ENCODE measurements at places on chromosomes 16 and 17.

GRCh38 chr17:44798356-44798755 lies 31.7 kb downstream of the GJC1 start:
- DNase-seq = no peak

- DNase-seq = no peak
These were observed 1.4 kb upstream of the TXNDC11 start for GRCh38 chr16:11744075-11744470.

- no peak for DNase-seq
These were observed 12.1 kb downstream of the NDEL1 start for GRCh38 chr17:8447799-8448198.

DNA sequence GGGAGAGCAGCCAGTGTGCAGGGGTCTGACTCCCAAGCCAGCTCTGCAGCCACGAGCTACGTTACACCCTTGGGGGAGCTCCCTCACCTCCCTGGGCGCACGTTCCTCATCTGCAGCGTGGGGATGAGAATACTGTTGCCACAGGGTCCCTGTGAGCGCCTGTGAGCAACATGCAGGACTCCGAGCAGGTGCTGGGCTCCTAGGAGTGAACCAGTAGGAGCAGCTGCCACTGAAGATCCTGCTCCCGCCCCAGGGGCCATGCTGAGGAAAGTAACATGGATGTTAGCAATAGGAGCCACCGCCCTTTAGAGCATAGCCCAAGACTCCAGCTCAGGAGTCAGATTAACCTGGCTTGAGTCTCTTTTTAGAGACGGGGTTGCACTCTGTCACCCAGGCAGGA lies 15.9 kb downstream of the DNAAF1 start:
- no peak for DNase-seq

- no peak for DNase-seq
These were observed 121.0 kb downstream of the PARN start for GRCh38 chr16:14509055-14509454.

- no peak for DNase-seq
These were observed 188.2 kb downstream of the FTO start for GRCh38 chr16:53892155-53892554.

DNA sequence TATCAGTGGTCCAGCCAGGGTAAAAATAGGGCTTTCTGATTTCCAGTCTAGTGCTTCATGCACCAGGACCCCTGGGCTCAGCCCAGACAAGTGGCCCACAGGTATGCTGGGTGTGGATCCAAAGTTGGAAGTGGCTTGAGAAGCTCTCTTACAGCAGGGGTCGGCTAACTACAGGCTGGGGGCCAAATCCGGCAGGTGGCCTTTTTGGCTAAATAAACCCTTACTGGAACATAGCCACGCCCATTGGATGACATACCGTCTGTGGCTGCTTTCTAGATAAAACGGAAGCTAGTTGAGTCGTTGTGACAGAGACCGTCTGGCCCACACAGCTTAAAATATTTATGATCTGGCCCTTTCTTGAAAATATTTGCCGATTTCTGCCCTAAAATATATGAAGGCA lies 119.0 kb upstream of the CDC42EP4 start:
- no peak for DNase-seq

GRCh38 chr17:38970804-38971203 lies 3.6 kb upstream of the FBXO47 start:
- no peak for DNase-seq

- DNase-seq = no peak
These were observed 208.2 kb downstream of the C16orf78 start for GRCh38 chr16:49581630-49582298.

DNA sequence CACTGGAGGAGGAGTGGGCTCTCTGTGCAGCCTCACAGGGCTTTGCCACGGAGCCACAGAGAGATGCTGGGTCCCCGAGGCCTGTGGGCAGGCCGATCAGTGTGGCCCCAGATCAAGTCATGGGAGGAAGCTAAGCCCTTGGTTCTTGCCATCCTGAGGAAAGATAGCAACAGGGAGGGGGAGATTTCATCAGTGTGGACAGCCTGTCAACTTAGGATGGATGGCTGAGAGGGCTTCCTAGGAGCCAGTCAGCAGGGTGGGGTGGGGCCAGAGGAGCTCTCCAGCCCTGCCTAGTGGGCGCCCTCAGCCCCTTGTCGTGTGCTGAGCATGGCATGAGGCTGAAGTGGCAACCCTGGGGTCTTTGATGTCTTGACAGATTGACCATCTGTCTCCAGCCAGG lies 3.9 kb downstream of the NXPH3 start:
- DNase-seq = no peak

DNA sequence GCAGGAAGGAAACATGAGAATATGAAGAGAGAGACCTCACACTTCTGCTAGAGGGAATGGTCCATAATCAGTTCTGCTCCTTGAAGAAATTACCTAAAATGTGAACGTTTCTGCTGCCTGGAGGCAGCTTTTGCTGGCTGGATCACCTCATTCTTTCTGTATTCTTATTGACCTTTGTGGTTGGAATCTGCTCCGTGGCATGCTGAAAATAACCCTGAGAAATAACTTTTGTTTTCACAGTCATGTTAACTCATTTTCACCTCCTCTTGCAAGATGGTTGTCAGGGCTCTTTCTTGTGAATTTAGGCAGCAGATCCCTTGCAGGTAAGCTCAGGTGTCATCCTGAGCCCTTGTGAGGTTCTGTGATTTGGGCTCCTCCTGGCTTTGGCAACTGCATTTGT lies 70.2 kb downstream of the IRF8 start:
- no peak for DNase-seq

DNA sequence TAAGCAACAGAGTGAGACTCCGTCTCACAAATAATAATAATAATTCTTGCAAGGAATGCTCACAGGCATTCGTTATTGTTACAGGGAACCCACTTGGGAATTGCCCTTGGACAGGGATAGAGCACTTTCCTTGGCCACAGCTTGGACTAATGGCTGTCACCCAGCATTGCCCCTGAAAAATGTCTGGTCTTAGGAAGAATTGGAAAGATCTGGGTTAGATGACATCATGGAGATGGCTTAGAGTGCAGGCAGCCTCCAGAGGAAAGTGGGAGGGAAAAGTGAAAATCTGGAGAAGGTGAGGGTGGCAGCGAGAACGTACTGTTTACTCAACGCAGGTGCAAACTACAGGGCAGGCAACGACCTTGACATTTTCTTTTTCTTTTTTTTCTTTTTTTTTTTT lies 59.3 kb upstream of the MRTFB start:
- no peak for DNase-seq

DNA sequence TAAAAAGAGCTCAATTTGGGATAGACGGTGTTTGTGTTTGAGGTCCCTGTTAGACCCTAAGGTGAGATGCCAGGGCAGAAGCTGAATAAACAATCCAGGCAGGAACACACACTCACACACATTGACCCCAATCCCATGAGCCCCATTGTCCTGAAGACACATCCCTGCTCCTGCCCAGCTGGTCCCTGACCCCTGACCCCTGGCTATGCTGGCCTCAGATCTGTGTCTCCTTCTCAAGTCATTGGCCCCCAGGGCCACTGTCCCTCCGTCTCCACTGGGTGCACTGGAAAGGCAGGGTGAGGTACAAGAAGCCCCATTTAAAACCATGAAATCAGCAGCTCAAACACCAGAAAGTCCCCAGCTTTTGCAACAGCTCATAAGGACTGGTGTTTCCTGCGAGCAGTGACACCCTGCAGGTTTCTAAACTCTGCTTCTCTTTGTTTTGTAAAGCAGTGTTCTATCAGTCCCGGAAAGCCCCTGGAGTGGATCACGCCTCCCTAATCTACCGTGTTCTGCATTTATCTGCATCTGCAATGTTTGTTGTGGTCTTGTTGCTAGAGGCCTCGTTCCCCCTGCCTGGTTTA lies 18.0 kb upstream of the ASGR2 start:
- no peak for DNase-seq

DNA sequence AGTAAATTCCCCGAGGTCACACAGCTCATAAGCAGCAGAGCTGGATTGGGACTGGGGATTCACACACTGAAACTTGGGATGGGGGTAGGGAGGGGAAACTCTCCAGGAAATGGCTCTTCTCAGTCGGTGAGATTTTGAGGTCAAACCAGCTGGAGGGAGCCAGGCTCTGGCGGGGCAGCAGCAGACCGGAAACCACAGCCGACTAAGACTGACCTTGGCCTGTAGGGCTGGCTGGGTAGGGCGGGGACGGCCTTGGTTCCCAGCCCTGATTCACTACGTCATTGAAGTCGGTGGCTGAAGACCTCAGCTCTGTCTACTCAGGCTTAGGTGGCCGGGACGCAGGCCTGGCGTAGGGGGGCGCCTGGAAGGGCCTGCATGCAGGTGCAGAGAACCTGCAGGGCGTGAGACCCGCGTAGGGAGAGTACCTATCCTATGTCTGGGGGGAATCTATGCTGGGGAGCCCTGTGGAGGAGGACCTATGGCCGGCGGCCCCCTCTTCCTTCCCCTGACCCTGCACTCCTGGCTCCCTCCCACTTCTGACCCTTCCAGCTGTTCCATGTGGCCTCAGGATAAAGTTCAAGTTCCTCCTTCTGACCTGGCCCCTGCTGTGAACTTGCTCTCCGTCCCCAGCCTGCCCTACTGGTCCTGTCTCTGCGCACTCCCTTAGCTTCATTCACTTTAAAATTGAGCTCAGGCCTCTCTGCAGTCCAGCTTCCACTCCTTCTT lies 11.9 kb upstream of the SLC4A1 start:
- DNase-seq = no peak

DNA sequence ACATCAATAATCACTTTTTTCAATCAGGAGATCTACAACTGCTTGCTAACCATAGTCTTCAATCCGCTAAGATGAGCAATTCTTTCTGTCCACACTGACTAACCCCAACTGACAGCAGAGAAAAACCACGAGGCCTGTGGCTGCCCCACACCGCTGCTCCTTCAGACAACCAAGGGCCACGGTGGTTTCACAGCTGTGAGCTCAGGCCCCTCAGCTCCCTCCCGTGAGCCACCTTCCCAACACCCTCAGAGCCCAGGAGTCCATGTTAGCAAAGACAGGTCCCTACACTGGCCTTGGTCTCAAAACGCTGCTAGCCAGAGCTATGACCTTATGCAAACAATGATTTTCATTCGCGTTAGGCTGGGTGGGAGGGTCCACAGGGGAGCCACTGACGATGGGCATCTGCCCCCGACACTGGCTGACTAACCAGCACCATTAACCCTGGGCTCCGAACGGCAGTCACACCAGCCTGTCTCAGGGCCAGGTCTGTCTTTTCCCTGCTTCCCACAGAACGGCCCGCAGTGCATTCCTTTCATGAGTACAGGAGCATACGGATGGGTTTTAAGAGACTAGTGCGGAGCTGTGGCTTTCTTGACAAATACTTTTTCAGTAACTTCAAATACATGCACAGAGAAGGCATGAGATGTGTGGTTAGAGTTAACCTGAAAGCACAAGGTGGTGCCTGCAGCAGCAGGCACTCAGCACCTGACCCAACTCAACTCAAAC lies 67.3 kb downstream of the ANKRD11 start:
- no peak for DNase-seq

GRCh38 chr16:3175157-3176093 lies 12.6 kb upstream of the OR1F1 start:
- no peak for DNase-seq

DNA sequence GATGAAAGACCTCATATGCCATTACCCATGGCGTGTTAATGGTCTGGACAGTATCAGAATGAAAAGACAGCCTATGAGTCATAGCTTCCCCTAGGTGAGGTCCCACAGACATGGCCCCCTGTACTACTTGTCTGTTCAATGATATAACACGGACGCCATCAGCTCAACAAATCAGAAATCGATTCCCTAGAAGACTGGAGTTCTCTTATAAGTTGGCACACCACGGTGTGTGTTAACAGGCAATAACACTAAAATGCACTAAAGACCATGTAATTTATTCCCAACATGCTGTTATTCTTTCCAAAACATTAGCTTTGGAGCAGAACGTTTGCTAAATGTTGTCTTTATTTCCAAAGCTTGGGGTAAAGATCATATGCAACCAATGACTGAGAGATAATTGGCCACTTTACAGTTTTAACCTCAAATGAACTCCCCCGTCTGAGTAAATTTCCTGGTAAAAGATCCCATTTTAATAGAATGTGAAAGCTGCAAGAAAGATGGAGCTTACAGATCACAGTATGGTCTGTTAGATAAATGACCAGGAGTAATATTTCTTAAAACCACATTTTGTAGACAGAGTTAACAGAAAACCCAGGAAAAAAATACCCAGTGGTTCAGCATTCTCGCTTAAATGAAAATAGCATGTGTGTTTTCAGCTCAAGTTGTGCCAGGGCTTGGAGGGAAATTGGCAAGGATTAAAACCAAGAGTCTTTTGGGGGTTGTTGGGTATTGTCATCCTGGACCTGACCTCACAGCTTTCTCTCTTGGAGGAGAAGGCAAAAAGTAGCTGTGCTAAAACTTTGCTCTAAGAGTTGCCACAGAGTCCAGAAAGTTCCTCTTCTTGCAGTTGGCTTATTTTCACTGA lies 65.9 kb downstream of the PCTP start:
- no peak for DNase-seq

DNA sequence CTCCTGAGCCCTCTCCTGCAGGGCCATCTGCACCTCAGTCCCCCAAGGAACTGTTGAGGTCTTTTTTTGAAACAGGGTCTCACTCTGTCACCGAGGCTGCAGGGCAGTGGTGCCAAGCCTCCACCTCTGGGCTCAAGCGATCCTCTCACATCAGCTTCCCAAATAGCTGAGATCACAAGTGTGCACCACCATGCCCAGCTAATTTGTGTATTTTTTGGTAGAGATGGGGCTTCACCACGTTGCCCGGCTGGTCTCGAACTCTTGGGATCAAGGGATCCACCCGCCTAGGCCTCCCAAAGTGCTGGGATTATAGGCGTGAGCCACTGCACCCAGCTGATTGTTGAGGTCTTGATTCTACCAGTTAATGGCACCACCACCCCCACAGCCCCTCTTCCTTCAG lies 27.9 kb upstream of the ENDOV start:
- no peak for DNase-seq

DNA sequence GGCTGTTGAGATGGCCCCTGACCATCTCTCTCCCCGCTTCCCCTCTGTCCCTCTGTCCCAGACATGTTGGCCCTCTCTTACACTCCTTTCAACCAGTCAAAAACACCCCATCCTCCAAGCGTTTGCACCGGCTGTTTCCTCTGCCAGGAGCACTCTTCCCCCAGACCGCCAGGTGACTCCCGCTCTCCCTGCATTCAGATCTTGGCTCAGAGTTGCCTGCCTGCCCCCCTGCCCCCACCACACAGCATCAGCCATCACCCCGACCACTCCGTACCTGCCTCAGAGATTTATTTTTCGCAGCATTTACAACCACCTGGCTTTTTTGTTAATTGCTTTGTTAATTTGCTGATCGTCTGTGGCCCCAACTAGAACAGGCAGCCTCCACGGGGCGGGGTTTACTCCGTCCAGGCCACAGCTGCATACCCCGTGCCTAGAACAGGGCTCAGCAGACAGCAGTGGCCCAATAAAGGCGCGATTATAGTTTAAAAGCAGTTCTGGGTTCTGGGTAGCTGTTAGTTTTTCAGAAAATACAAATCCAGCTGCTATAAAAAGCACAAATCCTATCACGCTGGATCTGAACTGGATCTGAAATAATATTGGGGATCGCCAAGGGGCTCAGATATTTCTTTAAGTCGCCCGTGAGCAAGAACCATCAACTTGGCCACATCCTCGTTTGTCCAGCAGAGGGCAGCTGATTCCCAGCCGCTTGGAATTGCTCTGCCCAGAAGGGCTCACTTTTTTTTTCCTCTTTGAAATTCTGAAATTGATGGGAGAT lies 173.6 kb downstream of the IRF8 start:
- DNase-seq = no peak
